Stimulated activated CD4-positive, alpha-beta T cell treated with anti-CD3 and anti-CD28 coated beads, Interleukin-12 subunit alpha, Interleukin-12 subunit beta, amount 100 ng/mL, for 48 hours (primary cell): ENCODE measurements at places on chromosomes 4 and X.

- no peak for DNase-seq
Measured at GRCh38 chr4:99635601-99636000, 22.0 kb downstream of the C4orf54 start.

DNA sequence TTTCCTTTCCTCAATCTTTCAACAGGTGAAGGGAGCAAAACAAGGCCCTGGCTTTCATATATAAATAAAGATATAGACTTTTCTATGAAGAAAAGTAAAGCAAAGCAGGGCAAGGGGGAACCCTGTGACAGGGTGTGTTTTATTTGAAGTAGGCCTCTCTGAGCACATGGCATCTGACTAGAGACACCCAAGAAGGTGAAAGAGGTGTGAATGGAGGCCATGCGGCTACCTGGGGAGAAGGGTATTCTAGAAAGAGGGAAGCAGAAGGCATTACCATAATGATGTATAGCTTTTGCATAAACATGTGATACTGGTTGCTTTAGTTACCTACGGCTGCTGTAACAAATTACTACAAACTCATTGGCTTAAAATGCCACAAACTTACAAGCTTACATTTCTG lies 75.8 kb downstream of the DHX15 start:
- DNase-seq = no peak

DNA sequence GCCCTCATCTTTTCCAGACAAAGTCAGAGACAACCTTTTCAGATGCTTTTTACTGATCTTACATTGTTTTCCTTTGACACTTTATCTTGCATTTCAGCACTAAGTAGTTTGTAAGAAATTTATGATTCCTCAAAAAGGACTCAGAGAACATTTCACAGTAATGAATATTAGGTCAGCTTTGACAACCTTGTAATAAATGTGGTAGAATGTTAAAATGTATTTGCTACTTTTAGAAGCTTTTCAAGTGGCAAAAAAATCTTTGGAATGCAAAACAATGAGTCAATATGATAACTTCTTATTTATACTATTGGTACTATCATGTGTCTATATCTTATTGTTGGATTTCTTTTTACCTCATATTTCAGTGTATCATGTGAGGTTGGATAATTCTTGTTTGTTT lies 146.2 kb upstream of the FAT4 start:
- DNase-seq = no peak

DNA sequence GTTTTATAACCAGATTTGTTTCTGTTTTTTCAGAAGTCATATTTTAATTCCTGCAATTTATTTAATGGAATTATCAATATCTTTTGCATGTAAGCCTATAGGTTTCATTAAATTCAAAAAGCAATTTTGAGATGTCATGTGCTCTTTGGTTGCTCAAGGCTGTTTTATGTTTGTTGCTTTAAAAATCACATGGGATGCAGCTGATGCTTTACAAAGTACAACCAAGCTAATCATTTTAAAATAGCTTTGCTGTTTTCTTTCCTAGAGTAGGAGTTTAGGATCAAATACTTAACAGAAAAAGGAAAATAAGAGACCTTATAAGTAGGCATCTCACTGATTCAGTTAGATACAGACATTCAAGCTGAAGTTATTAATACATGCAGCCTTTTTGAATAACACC lies 11.3 kb downstream of the CPEB2 start:
- no peak for DNase-seq

DNA sequence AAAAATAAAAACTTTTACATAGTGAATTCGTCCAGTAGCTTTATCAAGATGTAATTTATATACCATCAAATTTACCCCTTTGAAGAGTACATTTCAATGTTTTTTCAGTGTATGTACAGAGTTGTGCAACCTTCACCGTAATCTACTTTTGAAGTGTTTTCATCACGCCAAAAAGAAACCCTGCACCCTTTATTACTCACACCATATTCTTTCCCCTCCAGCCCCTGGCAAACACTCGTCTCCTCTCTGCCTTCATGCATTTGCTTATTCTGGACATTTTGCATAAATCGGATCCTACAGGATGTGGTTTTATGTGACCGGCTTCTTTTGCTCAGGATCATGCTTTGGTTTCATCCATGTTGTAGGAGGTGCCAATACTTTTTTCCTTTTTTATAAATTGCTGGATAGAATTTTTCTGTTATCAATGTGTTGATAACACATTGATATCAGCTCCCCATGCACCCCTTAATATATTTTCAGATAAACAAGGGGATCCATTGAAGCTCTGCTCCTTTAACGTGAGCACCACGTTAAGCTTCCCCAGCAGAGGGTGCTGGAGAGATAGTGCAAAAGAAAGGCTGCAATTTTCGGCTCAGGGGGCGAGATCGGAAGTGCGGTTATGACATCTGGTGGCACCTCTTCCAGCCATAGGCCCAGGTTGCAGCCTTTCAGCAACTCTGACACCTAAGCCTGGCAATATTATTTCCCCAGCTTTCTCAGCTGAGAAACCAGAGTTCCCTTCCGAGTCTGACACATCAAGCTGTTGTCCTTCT lies 100.1 kb upstream of the VCX3B start:
- DNase-seq = no peak

DNA sequence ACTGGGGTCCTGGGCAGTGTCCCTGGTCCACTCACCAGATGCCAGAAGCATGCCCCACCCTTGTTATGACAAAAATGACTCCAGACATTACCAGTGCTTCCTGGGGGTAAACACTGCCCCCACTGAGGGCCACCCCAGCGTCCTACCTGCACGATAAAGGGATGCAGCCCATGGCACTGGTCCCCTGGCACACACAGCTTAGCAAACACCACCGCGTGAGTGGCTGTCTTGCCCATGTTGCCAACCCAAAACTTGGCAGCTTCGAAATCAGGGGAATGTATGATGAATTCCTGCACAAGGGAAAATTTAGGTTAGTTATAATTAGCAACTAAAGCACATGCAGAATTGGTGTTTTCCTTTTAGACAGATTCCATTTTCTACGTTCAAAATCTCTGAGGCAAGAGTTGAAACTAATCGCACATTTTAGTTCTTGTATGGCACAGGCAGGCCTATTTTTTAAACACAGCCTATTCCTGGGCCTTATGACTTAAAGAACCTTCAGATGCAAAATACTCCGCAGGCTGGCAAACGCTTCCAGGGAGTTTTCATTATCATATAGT lies 30.4 kb downstream of the ACOX3 start:
- no peak for DNase-seq

GRCh38 chr4:174467107-174467506 lies 55.2 kb downstream of the HPGD start:
- DNase-seq = no peak

GRCh38 chr4:6873792-6874461 lies 35.7 kb upstream of the TBC1D14 start:
- DNase-seq = peak; percentile 79

DNA sequence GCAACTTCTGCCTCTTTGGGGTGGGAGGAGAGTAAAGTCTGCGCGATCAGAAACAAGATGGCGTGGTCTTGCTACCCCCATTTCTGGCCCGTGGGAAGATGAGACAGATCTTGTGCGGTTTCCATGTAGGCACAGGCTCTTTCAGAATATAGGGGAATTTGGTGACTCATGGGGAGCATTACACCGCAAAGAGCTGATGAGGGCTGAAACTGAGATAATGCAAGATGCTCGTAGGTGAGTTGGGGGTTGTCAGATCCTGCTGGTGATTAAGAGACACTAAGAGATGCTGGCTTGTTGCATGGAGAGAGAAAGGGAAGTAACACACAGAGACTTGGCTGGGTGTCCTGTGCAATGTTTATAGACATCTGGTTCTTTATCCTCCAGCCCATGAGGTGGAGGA lies 1.5 kb downstream of the EVC start:
- DNase-seq = no peak

DNA sequence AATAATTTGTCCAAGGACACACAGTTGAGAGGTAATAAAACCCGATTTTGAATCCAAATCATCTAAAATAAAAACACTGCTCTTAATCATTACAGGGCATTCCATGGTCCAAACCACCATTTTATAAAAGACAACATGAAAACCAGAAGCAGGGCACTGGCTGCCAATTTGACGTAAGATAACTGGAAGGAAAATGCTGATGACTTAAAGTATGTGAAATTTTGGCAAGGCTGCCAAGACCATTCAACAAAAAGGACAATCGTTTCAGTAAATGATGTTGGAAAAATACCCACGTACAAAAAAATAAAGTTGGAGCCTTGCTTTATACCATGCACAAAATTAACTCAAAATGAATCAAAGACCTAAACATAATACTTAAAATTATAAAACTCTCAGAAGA lies 344.4 kb downstream of the RAPGEF2 start:
- DNase-seq = no peak

GRCh38 chrX:153245288-153245731 lies 66.2 kb downstream of the MAGEA1 start:
- no peak for DNase-seq

DNA sequence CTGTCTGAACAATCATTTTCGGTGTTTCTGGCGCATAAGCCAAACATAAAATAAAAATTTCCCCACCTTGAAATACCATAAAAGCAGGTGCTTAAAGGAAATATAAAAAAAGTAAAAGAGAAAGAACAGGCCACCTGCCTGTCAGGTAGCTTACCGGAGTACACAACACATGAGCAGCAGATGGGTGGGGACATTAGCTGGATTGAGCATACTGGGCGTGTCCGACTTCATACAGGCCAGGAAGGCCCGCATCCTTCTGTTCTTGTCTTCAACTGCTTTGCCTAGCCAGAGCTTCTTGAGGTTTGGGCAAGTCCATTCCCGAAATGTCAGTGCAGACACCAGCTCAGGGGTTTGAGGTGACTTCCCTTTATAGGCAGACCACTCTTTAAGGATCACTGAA lies 66.7 kb downstream of the FAM120C start:
- no peak for DNase-seq

DNA sequence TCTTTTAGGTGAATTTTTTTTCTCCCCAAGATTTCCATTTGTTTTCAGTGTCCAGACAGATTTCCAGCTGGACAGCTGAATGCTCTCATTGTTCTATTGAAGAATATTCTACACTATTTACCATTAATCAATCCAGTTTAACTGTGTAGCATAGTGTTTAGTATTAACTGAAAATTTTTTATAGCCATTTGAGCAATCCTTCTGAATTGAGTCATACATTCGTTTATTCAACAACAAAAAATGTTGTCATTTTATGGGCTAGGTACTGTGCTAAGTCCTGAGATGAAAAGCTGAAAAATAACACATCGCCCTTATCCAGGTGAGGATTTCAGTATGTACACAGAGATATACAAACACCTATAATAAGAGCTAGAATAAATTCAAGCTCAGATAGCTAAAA lies 223.3 kb downstream of the COL25A1 start:
- no peak for DNase-seq

GRCh38 chrX:4936315-4936714 lies 1222.9 kb upstream of the PRKX start:
- no peak for DNase-seq

DNA sequence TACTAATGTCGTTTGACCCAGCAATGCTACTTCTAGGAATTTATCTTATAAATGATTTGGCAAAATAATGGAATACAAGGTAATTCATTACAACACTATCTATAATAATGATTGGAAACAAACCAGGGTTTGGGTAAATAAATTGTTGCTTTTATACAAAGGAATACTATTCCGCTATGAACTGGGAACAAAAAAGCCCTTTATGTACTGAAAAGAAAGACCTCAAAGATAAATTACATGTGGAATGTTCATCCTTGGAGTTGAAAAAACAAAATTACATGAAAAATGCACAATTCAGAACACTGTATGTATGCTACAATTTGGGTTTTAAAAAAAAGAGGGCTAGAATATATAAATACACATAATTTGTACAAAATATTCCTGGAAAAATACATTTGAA lies 5.2 kb upstream of the NUP54 start:
- DNase-seq = no peak

DNA sequence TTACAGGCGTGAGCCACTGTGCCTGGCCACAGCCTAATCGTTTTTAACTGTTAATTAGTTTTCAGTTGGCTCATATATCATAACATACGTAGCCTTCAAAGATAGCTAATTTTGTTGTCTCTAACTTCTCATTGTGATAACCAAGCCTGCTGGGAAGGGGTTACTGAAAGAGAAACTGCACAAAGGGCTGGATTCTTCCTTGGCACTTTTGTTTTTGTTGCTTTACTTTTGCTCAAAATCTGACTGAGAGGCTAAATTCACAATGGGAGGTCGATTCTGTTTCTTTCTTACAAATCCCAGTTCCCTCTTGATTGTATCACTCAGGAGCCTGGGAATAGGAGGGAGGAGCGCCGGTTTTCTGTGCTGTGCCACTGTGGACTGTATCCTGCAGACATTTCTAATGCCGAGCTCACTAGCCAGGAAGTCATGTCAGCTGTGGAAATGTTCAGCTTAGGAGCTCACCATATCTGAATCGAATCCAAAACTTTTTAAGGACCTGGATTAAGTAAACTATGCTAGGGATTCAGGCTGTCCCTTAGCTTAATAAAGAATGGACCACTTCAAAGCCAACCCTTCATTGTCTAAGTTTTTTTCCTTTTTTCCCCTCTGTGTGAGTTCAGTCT lies 120.5 kb upstream of the FAT1 start:
- no peak for DNase-seq

GRCh38 chrX:9700555-9700954 lies 65.1 kb downstream of the GPR143 start:
- no peak for DNase-seq

DNA sequence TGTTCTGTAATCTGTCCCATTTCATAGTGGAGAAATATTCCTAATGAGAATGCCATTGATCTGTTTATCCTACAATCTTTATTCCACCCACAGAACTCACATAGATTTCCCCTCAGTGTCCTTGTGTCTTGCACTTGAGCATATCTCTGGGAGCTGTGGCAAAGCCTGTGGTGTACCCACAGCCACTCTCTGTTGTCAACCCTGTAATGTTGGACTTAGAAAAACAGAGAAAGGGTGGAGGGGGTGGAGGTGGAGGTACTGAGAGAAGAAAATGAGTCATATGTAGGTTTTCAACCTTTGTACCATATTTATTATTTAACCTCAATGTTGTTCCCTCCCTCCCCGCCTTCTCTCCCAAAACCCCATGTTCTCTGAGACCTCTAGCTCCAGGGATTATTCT lies 46.9 kb upstream of the TLL1 start:
- no peak for DNase-seq

- DNase-seq = no peak
Measured at GRCh38 chr4:122710434-122711308, 21.8 kb upstream of the BBS12 start.

- no peak for DNase-seq
Measured at GRCh38 chrX:49892542-49892941, 13.3 kb downstream of the USP27X start.

- no peak for DNase-seq
Measured at GRCh38 chr4:74501579-74501978, 56.6 kb downstream of the AREG start.

- no peak for DNase-seq
Measured at GRCh38 chr4:37258221-37258620, 13.7 kb downstream of the NWD2 start.

DNA sequence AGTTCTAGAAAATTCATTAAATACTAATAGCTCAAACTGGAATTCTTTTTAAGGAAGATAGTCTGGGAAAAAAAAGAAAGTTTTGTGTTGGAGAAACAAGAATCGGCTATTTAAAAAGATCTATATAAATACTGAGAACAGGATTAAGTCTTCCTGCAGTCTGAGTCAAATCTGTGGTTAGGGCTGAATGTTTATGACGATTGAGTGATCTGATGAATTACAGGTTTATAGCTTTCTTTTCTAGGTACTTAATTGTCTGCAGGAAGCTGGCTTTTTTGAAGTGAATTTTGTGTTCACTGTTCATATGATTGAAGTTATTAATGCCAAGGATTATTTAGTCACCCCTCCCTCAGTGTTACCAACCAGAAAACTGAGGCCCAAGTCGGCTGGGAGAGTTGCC lies 42.2 kb downstream of the TLL1 start:
- DNase-seq = no peak
